Activated T-cell treated with anti-CD3 and anti-CD28 coated beads, Interleukin-2, amount 50 U/mL, for 1 hour (primary cell): ENCODE measurements at places on chromosomes 2 and 18.
A peak's percentile ranks its signal among the peaks of the same experiment; 100 is the strongest.

DNA sequence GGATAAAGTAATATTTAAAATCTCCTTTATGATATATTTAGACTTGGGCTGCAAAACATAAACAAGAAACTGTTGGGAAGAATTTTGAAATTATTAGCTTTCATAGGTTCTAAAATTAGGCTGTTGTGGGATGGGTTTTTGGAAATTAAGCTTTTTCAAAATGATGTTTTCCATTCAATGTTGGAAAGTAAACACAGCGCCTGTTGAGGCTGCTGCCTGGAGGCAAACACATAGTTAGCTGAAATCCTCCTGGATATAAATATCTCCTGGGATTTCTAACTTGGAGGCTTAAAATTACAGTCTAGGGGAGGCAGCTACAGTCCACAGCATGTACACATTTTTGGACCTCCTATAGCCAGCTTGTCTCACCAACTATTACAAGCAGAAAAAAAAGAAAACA is 197.3 kb downstream of the DCC start:
- DNase-seq, result no peak

- DNase-seq, result peak; percentile 22
These were observed 101.6 kb downstream of the LBH start for GRCh38 chr2:30332791-30333453.

GRCh38 chr2:112004253-112004645 is 50.8 kb upstream of the TMEM87B start:
- DNase-seq, result no peak

DNA sequence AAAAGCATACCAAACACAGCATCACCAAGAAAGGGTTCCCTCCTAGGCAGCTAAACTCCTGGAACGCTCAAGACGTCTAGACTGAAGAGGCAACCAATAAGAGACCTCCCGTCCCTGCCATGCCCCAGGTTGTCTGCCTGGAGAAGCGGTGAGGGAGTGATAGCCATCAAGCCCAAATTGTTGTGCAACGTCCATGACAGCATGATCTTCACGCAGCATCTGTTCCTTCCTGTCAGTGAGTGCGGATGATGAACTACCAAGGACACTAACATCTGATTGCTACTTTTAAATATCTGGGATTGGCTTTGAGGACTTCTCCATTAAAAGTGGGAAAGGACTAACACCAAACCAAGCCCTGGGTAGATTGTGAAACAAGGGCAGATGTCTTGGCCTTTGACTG is 149.7 kb downstream of the TXNL1 start:
- no peak for DNase-seq

DNA sequence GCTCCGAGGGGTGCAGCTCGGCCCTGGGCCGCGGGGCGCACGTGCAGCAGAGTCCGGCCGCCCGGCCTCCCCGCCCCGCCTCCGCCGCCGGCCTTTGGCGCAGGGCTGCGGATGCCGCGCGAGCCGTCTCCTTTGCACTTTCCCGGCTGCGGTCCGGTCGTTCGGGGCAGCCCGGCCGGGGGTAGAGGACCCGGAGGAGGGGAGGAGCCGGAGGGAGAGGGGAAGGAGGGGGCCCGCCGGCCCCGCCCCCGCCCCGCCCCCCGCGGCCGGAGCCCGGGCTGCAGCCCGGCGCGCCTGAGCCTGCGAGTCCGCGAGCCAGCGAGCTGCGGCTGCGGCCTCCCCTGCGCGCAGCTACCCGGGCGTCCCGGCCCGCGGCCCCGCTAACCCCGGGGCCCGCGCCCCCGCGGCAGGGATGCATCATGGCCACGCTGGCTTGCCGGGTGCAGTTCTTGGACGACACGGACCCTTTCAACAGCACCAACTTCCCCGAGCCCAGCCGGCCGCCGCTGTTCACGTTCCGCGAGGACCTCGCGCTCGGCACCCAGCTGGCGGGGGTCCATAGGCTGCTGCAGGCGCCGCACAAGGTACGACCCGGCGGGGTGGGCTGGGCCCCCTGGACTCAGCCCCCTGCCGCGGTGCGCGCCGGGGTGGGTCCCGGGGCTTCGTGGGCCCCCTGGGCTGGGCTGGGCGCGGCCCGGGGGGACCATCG is at the start of gene FHOD3:
Gene FHOD3, plus strand, starts transcription at position 297 of the 709 bp plus-strand sequence. Its CDS starts 123 bp downstream, at position 420.
- DNase-seq, result no peak

DNA sequence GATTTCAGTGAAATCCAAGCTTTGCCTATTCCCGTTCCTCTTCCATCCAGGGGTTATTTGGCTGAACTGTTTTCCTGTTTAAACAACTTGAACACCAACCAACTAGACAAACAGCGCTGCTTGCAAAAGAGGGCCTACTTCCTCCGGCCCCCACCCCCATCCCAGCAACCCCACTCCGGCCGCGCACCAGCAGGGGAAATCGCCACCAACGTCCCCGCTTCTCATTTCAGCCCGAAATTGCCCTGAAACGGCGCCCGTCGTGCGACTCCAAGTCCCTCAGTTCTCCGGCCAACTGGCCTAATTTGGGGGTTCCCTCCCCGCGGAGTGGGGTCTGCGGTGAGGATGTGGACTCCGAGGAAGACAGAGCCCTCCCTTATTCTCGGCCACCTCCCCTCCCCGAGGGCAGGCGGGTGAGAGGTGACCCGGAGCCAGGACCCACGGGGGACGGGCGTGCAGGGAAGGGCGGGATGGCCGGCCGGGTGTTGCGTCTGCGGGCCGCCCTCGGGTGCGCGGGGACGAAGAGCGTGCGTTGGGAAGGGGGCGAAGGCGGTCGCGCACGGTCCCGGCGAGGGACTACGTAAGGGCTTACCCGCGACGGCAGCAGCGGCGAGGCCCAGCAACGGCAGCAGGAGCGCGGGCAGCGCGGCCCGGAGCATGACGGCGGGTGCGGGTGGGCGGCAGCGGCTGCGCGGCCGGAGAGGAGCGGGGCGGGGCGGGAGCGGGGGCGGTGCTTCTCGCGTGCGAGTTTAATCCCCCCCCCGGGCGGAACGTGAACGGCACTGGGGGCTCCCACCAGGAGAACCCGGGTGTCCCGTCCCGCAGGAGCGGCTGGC is at the start of gene CD302:
Gene CD302, minus strand, starts transcription at position 666 of the 833 bp plus-strand sequence. Its CDS starts 10 bp downstream, at position 656.
- DNase-seq, result peak; percentile 35

DNA sequence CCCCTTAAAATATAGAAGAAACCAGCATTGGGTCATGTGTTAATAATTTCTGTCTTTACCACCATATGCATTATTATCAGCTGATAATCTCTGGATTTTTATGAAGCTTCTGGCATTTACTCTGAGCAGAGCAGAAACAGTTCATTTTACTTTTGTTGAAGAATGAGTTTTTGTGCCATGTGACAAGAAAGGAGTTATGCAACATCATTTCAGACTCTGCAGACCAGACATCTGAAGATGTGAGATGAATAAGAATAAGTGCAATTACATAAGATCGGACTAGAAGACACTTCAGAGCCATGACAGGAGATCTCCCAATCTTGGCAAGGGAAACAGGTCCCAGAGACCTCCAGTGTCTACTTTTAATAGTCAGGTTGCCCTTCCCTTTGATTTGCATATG is 869.4 kb upstream of the VRK2 start:
- no peak for DNase-seq

DNA sequence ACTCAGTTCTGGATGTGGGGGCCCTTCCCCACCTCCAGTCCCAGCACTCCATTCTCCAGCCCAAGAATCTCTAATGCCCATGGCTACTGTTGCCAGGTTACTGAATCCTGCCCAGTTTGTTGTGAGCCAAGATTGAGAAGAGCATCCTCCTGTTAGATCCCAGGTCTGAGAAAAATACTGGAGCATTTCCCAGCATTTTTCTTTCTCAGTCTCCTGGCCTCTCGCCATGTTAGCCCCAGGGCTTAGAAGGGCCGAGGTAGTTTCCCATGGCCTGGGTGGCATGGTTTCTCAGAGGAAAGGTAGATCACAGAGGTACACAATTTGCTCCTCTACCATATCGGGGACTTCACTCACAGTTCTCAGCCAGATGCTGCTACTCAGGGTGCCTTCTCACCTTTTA is 135.7 kb downstream of the OTX1 start:
- no peak for DNase-seq

DNA sequence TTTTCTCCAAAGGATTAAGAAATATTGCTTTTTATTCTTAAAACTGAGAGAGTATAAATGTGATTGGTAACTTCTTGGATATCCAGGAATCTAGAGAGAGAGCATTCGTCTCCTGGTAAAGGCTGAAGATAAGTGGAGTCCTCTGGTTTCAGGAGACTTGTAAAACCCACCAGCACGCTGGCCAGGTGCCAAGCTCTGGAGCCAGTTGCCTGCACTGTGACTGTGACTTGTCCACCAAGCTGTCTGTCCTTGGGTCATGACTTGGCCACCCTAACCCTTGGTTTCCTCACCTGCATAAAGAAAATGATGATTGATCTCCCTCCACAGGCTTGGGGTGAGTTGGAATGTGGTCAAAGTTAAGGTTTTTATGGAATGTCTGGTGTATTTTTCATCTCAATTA is 185.4 kb upstream of the NCKAP5 start:
- no peak for DNase-seq

- no peak for DNase-seq
These were observed 54.7 kb upstream of the RND3 start for GRCh38 chr2:150542172-150542571.

- no peak for DNase-seq
These were observed 7.3 kb upstream of the CAPN10 start for GRCh38 chr2:240579071-240579762.

DNA sequence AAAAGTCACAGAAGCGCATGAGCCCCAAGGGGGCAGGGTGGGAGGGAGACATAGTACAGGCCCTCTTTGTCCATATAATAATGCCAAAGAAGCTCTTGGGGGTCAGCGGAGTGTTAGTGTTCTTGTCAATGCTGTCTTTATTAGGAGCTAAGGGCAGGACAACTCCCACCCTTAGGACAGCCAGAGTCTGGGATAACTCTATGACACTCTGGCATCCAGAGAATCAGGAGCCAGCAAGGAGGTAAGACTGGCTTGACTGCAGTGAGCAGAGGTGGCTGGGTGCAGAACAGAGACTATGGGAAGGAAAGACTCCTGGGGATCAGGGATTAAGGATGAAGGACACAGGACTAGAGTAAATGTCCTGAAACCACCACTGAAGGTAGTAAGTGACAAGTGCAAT is 19.0 kb upstream of the HNMT start:
- no peak for DNase-seq

GRCh38 chr2:29134933-29135332 is 19.7 kb downstream of the CLIP4 start:
- DNase-seq, result no peak

DNA sequence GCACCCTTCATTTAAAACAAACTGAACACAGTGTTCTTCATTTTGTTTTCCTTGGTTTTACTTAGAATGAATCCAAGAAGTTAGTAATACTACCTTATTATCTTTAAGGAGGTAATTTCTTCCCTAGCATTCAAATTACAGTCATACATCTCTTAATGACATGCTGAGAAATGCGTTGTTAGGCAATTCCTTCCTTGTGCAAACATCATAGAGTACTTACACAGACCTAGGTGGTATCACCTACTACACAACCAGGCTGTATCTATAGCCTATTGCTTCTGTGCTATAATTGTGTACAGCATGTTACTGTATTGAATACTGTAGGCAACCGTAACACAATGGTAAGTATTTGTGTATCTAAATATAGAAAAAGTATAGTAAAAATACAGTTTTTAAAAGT is 8.4 kb upstream of the CABYR start:
- no peak for DNase-seq

- DNase-seq, result no peak
These were observed 11.1 kb downstream of the CNDP2 start for GRCh38 chr18:74507097-74507881.

DNA sequence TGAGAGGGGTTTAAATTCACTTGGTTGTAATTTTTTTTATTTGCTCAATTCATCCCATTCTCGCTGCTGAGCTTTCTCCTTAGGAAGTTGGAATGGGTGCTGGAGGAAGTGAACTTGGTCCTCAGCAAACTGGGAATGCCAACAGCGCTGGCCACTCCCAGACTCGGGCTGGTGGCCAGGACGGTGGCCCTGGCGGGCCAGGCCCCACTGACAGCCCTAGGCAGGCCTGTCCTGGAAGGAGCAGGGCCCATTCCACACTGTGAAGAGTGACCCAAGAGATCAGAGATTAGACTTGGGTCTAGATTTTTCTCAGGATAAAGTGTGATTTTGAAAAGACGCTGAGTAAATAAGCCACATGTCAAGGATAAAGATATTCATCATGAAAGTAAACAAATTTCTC is 132.7 kb downstream of the HDAC4 start:
- DNase-seq, result peak; percentile 17

GRCh38 chr2:72457801-72458516 is 310.3 kb upstream of the CYP26B1 start:
- DNase-seq, result no peak

- DNase-seq, result no peak
These were observed 30.9 kb downstream of the SKA1 start for GRCh38 chr18:50405582-50406271.

- DNase-seq, result no peak
These were observed 35.9 kb downstream of the TAF4B start for GRCh38 chr18:26262156-26262555.

DNA sequence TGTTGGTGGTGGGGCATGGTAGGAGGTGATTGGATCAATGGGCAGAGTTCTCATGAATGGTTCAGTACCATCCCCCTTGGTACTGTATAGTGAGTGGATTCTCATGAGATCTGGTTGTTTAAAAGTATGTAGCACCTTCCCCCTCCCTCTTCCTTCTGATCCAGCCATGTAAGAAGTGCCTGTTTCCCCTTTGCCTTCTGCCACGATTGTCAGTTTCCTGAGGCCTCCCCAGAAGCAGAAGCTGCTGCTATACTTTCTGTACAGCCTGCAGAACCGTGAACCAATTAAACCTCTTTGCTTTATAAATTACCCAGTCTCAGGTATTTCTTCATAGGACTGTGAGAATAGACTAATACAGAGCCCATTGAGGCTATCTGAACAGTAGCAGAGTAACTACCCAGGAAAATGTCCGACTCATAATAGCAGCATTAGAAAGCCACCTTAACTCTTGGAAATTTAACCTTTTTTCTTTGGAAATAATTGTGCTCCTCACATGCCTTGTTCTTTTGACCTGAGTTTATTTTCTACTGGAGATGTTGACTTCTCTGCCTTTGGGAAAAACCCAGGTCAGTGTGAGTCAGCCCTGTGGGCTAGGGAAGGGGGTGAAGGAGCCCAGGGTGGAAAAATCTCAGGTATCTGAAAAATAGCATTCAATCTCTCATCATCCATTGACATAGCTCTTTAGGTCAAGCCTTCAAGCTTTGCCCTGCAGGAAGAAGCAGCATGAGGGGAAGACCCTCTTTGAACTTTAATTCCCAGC is 18.1 kb downstream of the CYP1B1 start:
- no peak for DNase-seq

GRCh38 chr2:127874378-127875269 is 11.1 kb downstream of the AMMECR1L start:
- DNase-seq, result no peak

DNA sequence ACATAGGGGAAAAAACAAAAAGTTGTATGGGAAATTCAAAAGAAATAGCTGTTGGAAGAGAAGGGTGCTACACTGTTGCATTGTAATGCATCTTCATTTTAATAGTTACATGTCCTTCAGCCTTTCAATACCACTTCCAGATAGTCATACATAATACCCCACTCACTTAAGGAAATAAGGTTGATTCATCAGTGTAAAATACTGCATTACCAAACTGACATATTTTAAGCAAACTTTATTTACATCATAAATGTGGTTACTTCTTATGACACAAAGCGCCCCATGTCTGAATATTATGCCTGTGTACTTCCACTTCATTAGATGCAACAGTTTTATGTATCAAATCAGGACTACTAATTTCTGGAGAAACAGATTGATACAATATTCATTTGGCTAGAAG is 4.5 kb downstream of the RBMS1 start:
- DNase-seq, result no peak
